ENCODE measurements at places on chromosomes 1 and 21.

- DNase-seq: peak; percentile 95
Observed at GRCh38 chr1:159000625-159001024, 9.1 kb upstream of the IFI16 start.

DNA sequence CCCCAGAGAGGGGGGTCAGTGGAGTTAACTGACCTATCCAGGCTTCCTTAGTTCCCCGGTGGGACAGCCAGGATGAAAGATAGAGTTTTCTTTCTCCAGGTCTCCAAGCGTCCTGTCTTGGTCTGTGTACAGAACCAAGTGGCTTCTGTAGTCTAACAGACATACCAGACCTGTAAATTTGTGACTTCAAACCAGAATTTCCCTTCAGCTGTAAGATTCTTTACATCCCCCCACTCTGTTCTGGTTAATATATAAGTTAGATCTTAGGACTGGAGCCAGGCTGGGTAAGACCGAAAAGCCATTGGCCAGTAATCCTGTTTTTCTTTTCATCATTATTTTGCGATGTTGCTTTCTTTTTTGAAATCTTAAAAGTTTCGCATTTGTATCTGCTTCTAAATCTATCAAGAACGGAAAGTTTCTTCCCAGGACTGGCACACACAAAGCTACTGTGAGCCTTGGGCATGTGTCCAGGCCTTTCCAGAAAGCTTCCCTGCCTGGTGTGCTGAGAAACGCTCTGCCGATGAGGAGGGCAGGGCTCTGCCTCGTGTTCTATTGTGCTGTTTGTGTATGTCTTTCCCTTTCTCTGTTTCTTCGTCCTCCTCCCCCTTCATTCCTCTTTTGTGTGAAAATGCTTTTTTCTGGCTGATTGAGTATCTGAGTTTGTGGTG lies 72.3 kb downstream of the RGL1 start:
- peak; percentile 54 for DNase-seq

GRCh38 chr1:116504308-116505156 lies 66.3 kb downstream of the CD58 start:
- peak; percentile 69 for DNase-seq

DNA sequence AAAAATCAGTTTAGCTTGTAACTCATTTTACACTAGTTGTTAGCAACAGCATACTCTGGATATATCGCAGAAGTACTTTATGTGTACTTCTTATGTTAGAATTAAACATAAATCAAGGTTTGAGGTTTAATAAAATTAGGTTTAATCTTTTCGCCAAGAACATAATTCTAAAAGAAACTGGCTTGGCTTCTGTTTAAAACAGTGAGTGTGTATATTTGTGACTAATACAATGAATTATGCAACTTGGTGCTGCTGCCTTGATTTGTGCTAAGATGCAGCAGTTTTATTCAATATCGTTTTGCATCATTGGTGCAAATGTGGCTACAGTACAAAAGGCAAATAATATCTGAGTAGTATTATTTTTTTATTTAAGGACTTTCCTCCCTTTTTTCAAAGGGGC lies 44.8 kb downstream of the USP25 start:
- DNase-seq: peak; percentile 45

DNA sequence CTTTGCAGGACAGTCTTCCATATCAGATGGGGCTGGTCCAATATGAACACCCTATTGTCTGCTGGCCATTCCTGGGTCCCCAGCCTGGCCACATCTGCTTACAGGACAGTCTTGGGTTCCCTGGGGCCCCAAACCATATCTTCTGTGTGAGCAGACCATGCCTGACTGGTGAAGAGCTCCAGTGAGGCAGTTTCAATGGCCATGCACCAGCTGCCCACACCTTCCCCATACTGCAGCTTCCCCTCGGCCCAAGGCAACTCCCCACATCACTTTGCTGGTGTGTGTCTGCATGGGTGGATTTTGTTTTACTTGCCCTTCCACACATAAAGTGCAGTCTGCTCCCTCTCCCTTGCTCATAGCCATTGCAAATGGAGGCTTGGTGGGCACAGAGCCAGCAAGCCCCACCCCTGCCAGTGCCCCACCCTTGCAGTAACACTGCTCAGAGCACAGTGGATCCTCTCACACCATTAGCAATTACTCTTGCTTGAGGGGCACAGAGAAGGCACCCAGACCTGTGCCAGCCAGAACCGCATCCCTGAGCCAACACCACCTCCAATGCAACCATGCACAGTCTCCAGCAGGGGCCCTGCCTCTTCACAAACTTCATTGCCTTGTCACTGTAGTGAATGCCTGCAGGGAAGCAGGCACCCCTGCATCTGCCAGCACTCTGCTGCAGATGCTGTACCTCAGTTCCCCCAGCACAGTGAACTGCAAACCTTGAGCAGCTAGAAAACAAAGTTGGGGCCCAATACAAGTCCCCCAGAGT lies 474.5 kb upstream of the BEND5 start:
- no peak for DNase-seq

DNA sequence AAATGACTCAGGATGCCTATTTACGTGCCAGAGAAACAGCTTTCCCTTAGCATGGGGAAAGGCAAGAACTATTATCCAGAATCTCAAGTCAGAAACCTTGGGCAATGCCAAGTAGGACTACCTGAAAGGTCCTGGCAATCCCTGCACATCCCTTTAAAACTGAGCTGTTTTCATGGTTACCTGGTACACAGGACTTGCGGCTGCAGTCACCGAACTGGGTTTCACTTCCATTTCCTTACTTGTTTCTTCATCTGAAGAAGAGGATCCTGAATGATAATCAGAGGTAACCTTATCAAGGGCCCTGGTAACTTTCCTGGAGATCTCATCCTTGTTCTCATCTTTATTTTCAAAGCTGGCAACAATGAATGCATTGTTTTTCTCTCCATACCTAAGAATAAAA lies 14.3 kb downstream of the BTG3 start:
- no peak for DNase-seq

DNA sequence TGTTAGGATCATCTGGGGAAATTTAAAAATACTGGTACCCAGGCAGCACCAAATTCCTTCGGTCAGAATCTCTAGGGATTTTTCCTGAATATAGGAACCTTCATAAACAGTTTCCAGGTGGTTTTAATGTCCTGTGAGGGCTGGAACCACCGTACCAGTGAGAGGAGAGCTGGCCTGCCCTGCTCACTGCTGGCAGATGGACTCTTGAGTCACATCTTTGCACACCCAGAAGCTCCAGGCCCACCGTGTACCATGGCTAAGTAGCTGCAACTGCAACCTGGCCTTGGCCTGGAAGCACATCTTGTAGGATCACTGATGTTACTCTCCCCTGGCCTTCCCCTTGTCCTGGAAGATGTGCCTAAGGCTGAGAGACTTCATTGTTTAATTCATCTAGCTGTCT lies 181.5 kb downstream of the DISC1 start:
- DNase-seq: no peak

- DNase-seq: no peak
Observed at GRCh38 chr1:229229721-229230139, 41.2 kb upstream of the RAB4A start.

DNA sequence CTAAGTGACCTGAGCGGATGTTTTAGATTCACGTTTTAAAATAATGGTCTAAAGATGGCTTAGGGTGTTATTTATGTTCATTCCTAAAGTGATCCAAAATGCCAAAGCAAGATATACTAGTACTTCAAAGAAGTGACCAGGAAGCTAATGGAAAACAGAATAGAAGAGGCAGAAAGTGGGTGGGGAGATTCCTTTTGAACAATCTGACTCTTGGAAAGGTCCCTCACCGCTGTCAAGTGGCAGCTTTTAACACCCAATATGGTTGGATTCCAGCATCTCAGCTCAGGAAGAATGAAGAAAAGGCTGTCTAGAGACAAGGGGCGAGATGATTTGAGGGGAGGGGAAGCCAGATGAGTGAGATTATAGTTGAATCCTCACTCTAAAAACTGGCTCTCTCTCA lies 90.3 kb downstream of the SCMH1 start:
- DNase-seq: no peak

GRCh38 chr1:22075718-22076117 lies 23.2 kb downstream of the CDC42 start:
- DNase-seq: no peak

GRCh38 chr1:201185123-201185453 lies 5.5 kb upstream of the IGFN1 start:
- DNase-seq: no peak

DNA sequence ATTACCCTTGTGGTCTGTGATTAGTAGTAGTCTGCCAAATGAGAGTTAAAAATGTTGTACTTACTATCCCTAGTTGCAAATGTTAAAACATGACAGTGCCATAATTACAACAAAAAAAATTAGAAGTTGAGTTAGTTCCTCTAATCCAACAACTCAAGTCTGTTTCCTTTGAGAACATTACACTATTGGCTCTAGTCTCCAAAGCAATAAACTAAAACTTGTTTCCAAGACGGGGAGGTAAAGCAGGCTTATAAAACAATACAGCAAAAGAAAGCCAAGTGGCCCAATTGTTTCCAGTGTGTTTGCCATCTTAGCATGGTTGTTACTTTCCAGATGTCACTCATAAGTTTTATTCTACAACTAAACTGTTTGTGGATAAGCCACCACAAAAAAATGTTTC lies 11.6 kb downstream of the KYAT3 start:
- no peak for DNase-seq

DNA sequence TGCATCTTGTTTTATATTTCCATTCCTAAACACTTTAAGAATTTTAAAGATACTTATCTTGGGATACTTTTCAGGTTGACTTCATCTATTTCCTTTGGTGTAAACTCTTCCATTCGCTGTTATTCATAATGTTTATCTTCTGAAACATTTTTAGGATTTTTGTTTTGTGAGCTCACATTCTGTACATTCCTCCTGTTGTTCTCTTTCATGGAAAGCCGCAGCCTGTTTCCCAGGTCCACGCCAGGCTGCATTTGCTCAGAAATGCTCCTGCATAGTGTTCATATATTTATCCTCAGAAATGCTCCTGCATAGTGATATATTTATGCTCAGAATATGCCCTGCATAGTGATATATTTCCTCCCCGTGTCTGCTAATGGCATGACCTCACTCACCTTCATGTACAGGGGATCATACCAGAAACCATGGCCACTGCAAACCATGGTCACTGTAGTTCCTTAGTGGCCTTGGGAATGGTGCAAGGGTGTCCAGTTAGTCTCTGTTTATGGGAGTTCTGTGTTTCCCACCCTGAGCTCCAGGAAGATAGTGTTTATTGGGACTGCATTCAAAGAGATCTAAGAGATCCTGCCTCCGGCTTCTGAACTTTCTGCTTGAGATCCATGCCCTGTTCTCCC lies 153.9 kb upstream of the GREM2 start:
- peak; percentile 65 for DNase-seq

DNA sequence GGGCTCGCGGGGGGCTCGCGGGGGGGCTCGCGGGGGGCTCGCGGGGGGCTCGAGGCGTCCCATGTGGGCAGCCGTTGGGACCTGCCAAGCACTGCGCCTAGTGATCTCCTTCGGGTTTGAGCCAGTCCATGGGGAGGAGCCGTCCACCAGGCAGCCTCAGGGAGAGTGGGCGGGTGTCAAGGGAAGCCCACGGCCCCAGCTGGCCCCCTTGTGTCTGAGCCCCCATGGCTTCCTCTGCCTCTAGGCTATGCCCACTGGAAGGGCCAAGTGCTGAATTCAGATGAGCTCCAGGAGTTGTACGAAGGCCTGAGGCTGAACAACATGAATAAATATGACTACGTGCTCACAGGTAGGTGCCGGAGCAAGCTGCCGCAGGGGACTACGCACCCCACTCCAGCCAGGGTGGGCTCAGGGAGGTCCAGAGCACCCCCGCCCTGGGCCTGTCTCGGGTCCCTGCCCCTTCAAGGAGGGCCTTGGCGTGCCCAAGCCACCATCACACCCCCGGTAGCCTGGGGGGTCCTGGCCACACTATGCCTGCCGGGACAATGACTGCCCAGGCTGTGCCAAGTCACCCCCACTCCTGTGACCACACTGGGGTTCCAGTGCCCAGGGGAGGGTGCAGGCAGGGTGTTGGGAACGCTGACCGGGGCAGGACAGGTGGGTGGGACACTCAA lies 22.6 kb downstream of the PDXK start:
- no peak for DNase-seq

DNA sequence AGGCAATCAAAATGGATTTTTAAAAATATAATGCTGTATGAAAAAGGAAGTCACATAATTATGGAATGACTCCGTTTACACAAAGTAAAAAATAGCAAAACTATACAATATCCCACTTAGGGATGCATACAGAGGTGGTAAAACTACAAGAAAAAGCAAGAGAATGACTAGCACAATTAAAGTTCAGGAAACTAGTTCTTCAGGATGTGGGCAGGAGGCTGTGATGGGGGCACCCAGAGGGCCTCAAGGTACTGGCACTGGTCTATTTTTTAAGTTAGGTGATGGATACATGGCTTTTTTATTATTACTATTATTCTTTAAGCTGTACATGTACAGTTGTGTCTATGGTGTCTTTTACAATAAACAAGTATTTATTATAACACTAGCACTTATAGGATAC lies 1.4 kb upstream of the ZC3H12A start:
- no peak for DNase-seq

DNA sequence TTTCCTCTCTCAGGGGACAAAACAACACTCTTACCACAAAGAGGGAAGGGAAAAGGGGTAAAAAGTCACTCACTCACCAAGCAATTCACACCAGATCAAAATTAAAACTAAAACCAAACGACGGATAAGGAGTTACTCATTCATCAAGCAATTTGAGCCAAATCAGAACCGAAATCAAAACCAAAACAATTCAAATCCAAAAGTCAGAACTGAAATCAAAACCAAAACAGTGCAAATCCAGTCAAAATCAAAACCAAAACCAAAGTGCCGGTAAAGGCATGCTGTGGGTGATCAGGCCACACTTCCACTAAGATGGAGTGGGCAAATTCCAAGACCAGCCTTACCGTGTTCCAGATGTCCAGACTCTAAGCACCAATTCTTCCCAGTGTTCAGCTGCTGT lies 717.9 kb downstream of the AMY1C start:
- DNase-seq: no peak

DNA sequence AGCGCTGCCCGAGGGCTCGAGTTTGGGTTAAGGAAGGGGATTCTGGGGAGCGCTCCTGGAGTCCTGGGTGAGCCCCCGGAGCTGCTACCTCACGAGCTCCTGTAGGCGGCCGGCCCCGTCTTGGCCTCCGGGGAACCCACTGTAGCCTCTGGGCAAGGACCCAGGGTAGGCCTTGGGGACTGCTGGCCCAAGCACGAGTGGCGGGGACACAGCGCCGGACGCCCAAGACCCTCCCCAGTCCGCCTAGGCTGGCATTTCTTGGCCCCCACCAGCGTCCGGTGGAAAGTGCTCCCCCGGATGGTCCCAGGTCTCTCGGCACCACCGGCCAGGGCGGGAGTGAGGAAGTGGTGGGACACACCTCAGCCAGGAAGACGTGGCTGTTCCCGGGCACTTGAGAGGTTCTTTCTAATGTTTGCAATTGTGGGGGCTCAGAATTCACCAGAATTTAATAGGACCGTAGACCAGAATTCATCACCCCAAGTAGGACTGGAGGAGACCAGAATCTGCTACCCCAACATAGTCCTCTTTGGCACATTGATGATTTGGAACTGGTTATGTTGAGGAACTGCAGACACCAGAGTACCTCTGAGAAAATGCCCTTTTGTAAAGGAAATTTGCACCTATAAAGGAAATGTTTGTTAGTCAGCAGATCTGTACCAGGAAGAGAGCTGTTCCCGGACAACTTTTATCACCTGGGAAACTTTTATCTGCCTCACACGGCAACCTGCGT lies 622 bp upstream of the TMPRSS2 start:
- no peak for DNase-seq

Measured in astrocyte of the spinal cord (primary cell).